ENCODE measurements at places on chromosomes 5 and 9.

DNA sequence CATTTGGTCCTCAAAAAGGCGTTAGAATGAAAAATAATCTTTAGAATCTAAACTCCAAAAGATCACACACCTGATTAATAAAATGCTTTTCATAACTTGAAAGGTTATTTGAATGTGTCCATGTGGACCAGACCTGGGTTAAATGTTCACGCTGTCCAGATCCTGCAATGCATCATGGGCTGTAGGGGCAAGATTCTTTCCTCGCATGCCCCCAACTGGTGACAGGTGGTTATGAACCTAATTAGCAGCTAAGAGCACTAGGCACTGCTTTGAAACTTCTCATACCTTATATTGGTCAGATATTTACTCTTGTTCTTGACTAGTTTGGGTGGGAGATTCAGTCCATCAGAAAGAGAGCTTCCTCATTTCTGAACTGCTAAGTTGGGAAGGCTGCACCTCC, 19.3 kb upstream of the PIP5K1B start:
- DNase-seq = peak; percentile 36

DNA sequence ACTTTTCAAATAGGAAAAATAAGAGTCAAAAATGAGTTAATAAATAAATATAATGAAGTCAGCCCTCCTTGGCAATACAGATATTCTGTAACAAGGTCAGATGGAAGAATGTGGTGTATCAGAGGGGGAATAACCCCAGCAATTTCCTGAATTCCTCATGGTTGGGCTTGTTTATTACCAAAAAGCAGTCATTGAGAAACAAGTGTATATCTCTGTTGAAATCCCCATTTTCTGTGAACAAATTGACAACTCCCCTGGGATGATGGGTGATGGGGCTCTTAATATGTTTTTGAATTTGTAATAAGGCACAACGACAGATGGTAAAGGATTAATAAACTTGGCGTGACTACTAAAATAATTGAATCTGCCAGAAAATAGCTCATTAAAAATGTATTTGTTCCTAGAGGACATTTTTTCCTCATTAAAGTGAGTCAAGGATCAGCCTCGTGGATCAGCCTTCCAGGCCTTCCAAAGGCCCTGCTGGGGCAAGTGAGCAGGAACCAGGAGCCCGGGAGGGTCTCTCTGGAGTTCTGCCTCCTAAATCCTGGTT, 34.2 kb downstream of the THBS4 start:
- DNase-seq = no peak

- no peak for DNase-seq
Observed at GRCh38 chr5:37212096-37212495, 37.1 kb downstream of the CPLANE1 start.

- DNase-seq = no peak
Observed at GRCh38 chr5:125974679-125975078, 448.5 kb upstream of the GRAMD2B start.

DNA sequence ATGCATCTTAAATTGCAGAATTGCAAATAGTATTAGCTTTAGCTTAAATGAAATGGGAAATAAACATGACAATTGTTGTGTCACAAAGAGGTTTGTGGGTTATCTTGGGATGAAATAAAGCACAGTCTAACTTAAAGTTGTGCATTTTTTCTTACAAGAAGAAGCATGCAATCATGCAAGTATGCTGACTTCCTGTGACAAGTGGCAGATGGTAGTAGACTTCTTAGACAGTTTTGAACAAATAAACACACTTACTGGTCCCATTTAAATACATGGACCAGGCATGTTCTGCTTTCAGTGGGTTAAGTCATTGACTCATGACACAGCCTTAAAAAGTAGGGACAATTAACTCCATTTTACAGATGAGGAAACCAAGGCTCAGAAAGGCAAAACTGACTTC, 15.9 kb upstream of the C5orf63 start:
- DNase-seq = no peak

GRCh38 chr9:6930827-6931226, 173.1 kb downstream of the KDM4C start:
- DNase-seq = no peak

GRCh38 chr5:100595152-100595811, 60.1 kb downstream of the FAM174A start:
- peak; percentile 20 for DNase-seq

- no peak for DNase-seq
Observed at GRCh38 chr5:160009591-160009989, 651 bp downstream of the TTC1 start.

DNA sequence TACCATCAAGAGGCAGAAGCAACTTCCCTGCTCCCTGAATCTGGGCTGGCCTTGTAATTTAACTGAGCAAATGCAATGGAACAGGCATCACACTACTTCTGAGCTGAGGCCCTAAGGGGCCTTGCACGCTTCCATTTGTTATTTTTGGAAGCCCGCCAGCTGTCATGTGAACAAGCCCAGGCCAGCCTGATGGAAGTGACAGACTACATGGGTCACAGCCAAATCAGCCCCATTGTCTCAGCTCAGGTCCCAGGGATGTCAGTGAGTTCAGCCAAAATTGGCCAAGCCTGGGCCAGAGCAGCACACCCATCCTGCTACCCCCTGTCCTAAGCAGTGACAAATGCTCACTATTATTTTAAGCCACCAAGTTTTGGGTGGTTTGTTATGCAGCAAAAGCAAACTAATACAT, 72.8 kb downstream of the PRRT1B start:
- DNase-seq = peak; percentile 47

DNA sequence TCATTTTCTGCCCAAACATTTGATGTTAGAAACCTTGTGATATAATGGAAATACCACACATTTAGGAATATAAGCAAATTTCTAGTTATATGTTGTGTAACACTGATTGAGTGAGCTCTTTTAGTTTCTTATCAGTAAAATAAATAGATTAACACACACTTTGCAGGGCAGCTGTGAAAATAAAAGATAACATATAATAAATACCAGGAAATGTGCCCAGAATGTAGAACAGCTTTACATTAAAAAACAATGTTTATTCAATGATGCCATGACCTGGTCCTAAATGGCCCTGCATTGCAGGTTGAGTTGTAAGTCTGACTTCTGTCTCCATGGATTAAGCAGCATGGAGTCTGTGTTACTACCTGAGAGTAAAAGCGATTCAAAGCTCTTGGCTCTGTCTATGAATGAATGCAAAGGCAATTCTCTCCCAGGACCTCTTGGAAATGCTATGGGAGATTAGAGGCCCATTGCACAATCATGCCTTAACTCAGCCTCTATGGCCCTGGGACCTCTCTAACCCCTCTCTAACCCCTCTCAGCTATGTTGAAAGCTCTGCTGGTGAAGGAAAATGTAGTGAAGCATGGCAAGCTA, 296.0 kb upstream of the ACTBL2 start:
- DNase-seq = no peak

DNA sequence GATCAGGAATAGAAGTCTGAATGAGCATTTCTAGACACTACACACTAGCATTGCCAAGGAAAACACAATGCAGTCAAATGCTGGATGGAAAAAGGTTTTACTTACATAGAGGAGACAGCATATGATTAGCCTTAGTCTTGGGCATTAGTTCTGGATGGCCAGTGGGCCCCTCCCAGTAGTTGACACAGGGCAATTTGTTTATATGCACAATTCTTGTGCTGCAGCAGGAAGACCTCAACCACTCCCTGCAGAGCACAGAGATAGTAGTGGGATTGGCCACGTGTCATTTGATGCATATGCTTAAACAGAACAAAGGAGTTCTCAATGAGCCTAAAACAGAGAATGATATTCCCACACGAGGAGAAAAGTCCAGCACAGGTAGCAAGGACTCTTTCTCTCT, 1496.2 kb upstream of the CDH6 start:
- no peak for DNase-seq

GRCh38 chr5:38330207-38330606, 71.8 kb downstream of the EGFLAM start:
- DNase-seq = no peak

DNA sequence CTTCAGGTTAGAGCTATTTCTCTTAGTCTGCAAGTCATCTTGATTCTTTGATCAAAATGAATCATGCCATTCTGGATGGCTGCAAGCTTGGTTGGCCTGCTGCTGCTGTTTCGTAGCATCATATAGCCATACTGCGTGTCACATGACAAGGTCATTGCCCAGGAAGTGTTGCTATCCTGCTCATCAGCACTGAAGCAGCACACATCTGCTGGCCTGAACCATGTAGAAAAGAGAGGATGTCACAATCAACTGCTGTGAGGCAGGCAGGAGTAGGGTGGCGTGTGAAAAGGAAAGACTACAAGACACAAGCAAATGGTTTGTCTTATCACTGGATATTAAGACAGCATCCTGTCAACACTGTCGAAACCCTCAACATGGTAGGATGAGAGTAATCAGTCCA, 376.7 kb upstream of the RORB start:
- DNase-seq = no peak

DNA sequence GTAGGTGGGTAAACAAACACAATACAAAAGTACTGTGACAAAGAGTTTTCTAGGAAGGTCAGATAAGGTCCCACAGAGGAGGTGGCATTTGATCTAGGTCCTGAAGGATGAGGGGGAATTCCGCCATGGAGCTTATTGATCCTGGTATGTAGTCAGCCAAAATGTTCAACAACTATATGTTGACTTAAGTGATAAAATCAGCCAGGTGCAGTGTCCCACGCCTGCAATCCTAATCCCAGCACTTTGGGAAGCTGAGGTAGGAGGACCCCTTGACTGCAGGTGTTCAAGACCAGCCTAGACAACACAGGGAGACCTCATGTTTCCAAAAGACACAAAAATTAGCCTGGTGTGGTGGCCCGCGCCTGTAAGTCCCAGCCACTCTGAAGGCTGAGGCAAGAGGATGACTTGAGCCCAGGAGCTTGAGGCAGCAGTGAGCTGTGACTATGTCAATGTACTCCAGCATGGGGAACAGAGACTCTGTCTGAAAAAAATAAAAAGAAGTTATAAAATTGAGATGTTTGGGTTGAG, 46.4 kb upstream of the PLIN2 start:
- no peak for DNase-seq

DNA sequence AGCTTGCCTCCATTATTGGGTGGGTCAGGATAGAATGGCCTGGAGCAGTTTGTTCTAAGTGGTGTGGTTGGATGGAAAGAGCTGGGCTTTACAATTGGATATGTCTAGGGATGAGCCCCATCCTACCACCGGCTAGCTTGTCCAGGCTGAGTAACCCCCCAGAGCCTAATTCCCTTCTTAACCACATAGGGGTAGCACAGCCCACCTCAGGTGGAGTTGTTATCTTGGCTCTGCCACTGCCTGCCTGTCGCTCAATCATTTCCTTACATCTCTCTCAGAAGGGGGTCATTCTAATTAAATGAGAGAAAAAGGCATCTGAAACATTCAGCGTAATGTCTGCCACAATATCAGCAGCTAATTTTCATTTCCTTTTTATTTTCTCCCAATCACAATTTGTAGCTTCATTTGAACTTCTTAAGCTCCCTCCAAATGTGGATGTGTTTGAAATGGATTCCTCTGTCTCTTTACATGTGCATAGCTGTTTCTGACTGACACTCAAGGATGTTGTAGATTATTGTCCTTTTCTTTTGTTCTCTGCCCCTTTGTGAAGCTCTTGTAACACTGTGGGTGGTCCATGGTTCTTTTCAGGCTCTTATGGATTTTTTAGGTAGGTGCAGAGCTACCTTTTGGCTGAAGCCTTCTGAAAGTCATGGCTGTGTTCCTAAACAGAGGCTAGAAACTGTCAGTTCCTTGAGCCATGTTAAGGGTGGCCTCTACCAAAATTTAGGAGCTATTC, 383.1 kb upstream of the KLF4 start:
- no peak for DNase-seq

GRCh38 chr5:160835818-160836528, 16.0 kb downstream of the ATP10B start:
- DNase-seq = no peak

GRCh38 chr5:144139586-144139985, 30.9 kb downstream of the YIPF5 start:
- DNase-seq = no peak

DNA sequence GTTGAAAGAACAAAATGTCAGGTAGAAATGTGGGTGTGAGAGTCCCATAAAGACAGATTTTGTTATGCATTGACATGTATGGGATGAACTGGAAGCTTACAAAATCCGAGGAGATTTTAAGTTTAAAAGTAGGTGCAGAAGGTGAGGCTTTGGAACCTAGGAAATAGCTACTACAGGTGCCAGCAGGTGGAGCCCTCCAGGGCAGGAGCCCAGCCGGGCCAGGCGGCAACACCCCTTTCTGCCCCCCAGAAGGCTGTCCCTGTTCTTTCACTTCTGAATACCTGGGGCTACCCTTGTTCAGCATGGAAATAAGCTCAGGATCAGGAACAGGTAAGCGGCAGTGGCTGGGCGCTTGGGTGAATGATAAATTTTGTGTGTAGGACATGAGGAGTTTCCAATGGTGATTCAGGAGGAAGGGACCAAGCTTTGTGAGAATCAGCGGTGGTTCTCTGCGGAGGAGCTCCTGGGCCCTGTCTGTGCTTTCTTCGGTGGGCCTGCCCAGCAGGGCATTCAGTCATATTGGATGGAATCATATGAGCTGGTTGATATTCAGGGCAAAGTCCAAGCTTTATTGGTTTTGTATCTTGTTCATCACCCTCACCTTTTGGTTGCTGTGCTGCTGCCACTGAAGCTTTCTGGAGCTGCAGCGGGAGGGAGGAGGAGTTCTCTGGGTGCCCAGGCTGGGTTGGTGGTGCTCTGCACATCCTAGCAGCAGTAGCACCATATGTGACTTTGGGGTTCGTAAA, 12.3 kb downstream of the PCBD2 start:
- DNase-seq = no peak

GRCh38 chr9:89097219-89097618, 81.4 kb downstream of the SHC3 start:
- no peak for DNase-seq

- no peak for DNase-seq
Observed at GRCh38 chr5:143386725-143387124, 16.8 kb downstream of the NR3C1 start.

GRCh38 chr5:87008751-87009560, 258.7 kb upstream of the RASA1 start:
- no peak for DNase-seq

- DNase-seq = no peak
Observed at GRCh38 chr5:74679966-74680365, 5.1 kb upstream of the HEXB start.

GRCh38 chr5:81241001-81241400, 7.9 kb downstream of the CKMT2 start:
- no peak for DNase-seq

GRCh38 chr5:119390404-119390803, 34.6 kb downstream of the TNFAIP8 start:
- DNase-seq = no peak
